ENCODE measurements at places on chromosomes 11 and 22.

DNA sequence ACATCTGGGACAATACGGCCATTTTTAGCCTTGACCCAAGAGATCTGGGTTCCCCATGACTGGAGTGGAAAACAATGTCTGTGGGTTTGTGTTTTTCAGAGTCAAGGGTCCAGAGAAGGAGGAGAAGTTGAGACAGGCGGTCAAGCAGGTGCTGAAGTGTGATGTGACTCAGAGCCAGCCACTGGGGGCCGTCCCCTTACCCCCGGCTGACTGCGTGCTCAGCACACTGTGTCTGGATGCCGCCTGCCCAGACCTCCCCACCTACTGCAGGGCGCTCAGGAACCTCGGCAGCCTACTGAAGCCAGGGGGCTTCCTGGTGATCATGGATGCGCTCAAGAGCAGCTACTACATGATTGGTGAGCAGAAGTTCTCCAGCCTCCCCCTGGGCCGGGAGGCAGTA is 15.7 kb downstream of the NNMT start:
- DNase-seq, result no peak

DNA sequence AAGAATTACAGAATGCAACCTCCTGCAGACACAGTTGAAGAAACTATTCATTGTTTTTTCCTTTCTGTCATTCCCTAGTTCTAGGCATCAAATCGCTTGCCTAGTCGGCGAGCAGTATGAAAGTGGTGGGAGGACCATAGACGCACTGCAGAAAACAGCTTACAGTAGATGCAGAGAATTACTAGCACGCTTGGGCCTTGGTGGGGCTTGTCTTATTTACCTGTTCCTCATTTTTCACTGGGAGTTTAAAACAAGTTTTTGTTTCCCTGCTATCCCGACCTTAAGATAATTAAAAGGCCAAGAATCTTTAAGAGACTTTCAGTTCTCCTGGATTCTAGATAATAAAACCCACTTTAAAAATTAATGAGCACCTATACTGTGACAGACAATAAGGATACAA is 713 bp upstream of the ARL14EP start:
- DNase-seq, result no peak

DNA sequence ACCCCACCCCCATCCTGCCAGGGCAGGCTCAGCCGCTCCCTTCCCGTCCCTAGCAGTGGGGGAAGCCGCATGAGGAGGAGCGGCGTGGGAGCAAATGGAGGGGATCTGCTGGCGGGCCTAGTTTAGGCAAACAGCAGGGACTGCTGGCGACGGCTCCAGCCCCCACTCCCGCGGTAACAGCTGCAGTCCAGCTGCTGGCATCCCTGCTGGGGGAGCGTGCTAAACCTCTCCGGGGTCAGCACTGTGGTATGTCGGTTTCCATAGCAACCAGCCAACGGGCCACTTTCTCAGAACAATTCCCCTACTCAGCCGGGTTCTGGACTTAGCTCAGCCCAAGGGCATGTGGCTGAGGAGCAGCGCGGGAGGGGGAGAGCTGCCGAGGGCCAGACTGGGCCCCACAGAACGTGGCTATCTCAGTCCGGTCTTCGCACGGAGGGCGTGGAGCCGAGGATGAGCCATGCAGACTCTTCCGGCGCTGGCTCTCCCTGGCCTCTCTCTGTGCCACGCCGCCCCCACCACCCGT is 98.8 kb downstream of the PKNOX2 start:
- DNase-seq, result no peak

DNA sequence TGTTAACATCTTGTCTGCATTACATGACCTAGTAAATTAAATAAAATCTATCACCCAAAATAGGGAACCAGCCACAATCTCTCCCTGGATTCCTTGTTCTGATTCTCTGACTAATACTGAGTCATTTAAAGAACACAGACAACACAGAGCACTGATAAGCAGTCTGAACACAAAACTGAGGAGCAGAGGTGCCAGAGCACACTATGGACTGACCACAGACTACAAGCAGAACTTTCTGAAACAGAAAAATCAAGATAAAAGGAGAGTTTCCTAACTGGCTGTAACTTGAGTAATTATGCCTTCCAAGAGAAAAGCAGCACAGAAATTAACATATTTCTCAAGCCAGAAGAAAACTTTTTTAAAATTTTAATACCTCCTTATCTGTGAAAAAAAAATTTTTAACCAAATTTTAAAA is 128.8 kb downstream of the SGSM3 start:
- DNase-seq, result peak; percentile 99

- DNase-seq, result no peak
Observed at GRCh38 chr11:99343117-99343516, 322.4 kb downstream of the CNTN5 start.

GRCh38 chr22:46673662-46674236 is 53.6 kb downstream of the GRAMD4 start:
- no peak for DNase-seq

DNA sequence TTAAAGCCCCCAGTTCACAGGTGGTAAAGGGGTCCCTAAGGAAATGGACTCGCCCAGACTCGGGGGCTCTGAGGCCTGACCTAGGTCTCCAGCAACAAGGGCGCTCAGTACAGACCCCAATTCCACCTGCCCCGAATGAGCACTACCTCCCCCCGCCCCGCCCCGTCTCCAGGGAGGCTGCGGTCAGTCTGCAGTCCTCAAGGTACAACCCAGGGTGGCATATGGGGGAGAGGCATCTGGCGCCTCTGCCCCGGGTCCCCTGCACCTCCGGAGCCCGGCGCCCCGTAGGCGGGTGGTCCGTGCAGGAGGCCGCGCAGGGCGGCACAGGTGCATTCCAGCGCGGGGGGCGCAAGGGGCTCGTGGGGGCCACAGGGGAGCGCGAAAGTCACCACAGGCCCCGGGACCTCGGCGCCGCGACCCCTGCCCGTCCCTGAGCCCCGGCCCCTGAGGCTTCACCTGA is 361 bp downstream of the CTSD start:
- DNase-seq, result no peak

DNA sequence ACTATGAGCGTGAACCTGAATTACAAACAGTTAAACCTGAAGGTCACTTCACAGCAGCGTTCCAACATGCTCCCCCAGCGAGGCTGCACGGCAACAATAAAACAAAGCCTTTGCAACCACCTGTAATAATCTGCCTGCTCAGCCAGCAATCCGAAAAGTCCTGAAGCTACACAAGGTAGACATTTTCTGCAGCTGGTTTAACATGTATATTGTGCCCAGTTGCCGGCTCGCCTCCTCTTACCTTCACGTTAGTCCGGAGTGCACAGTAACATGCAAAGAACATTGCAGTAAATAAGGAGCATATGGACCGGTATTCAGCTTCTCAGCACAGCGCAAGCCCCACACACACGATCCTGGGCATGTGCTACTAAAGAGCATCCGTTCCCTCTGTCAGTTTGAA is 704.3 kb downstream of the DLG2 start:
- no peak for DNase-seq

DNA sequence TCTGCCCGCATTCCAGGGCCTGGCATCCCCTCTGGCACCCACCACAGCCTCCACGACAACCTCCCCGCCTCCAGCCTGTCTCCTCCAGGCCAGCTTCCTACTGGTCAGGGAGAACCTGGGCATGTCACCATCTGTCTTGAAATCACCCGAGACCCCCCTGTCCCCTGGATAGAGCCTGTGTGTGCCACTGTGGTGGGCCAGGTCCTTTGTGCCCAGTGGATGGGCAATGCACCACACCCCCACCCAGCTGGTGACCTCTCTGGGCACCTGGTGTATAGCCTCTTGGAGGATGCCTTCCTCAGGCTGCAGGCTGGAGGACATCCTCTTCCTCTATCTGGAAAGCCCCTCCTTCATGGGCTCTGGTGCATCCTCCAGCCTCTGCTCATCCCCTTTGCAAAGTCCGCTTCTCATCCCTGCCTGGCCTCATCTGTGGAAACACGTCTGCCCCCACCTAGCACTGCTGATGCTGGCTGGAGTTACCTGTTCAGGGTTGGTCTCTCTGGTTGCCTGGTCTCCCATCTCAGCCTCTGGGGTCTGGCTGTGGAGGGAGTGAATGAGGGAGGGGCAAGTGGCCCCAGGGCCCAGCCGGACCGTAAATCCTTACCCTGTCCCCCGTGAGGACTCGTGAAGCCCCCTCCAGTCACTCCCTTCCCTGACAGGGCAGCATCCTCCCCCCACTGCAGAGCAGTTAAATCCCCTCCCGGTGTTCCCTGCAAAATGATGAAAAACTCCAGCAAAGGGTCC is 589.6 kb downstream of the TBC1D22A start:
- no peak for DNase-seq

GRCh38 chr22:35612903-35613302 is 4.2 kb downstream of the MB start:
- DNase-seq, result no peak

DNA sequence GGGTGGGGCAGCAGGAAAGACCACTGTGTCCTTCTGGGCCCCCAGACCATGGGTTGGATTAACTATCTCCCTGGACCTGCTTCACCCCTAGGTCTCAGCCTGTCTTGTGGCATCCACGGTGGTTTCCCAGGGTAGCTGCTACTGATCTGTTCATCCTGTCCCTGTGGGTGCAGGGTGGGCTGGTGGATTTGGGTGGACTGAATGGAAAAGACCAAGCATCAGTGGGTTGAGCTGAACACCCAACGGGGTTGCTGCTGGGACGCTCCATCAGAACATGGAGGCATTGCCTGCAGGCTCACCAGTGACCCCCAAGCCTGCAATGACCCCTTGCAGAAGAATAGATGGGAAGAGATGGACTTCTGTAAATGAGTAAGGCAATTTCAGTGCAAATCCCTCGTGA is 812.1 kb downstream of the TBC1D22A start:
- DNase-seq, result no peak

DNA sequence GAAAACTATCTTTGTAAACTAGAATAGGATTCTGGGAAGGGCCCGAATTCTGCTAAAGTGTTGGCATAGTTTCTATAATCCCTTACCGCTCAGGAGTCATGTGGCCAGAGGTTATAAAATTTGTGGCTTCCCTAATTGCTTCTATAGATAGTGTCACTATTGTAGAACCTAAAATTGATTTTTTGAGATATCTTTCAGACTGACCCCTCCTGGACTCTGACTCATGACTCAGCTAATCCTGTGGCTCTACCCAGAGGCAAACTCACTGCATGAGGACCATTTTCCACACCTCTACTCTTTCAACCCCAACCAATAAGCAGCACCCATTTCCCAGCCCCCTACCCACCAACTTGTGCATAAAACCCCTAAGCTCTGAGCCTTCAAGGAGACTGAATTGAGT is 61.8 kb upstream of the PRSS23 start:
- no peak for DNase-seq

GRCh38 chr11:256952-257737 is 20.4 kb downstream of the PSMD13 start:
- DNase-seq, result no peak

DNA sequence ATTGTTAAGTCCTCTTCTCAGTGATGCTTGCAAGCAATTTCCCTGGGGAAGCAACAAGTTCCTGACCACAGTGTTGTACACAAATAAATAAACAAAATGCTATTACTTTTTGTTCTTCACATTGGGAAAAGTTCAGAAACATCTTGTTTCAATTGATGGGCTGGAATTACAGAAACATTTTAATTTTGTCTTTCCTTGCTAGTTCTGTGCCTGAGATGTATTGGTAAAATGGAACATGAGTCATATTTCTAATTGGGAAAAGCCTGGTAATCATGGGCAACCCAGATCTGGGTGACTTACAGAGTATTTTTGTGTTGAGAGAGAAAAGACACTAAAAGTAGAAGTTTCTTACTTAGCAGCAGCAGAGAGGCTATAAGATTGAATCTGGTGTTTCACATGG is 576 bp upstream of the BLID start:
- no peak for DNase-seq

DNA sequence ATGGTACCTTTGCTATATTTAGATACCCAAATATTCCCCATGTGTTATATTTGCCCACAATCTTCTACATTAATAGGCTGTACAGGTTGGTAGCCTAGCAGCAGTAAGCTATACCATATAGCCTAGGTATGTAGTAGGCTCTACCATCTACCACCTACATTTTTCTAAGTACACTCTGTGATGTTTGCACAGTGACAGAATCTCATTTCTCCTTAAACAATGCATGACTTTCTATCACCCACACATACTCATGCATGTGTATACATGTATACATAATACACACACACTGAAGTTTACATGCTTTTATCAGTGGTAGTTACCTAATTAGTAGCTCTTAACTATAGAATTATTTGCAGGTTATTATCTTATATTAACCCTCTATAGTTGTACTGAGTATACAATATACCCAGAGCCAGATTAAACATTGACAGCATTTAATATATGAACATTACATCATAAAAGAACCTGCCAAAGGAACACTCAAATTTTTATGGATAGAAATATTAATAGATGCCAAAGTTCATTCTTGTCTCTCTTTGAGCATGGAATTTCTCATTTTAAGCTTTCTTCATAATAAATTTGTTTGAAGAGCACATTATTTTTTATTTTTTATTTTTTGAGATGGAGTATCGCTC is 51.4 kb downstream of the ELP4 start:
- DNase-seq, result no peak

DNA sequence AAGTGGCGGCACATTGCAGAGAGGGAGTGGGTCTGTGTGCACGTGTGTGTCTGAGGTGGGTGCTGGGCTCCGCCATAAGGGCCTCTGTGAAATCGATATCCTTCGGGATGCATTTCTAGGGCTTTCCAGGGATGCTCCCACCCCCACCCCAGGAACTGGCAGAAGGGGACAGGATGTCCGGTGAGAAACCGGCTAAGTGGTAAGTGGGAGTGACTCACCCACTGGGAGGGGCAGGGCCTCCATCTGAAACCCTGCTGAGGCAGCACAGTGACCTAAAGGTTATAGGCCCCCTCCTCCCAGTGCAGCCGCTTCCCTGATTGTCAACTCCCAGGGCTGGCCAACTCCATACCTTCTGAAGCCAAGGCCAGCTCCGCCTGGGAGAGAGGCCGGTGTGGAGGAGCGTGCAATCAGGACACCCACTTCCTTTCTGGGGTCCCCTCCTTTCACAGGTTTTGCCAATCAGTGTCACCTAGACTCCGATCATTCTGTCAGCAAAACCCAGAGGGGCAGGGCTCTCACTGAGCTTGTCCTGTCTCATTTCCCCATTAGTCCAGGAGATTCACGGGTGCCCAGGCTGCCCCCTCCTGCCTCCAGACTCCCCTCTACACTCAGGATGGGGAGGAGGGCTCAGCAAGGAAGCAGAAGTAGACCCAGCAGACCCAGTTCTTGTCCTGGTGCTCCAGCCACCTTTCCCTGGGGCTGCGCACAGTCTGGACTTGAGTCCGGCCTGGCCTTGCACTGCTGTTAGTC is 44.5 kb downstream of the NECTIN1 start:
- peak; percentile 66 for DNase-seq

DNA sequence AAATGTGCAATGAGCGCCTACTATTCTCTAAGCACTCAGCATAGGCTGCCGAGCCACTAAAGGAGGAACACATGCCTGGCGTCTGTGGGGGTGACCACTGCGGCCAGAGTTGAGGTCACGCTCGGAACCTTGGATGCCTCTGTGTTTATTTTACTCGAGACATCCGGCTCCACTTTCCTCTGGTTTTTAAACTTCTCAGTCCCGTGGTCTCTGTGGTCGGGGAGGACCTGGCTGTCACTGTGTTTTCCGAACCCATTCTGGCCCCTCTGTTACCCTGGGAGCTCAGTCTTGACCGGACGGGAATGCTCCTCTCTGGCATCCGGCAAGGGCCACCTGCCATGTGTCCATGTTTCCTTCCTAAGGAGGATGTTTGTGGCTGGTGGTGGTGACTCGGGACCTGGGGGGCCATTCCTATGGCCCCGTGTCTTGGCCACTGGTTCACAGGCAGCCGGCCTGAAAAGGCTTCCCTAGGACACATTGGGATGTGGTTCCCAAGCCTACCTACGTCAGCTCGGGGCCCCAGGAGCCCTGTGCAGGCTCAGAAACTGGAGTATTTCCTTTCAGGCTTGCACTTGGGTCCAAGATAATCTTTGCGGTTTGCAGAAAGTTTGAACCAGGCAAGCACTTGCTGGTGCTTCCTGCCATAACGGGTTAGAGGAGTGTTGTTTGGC is 46.7 kb upstream of the PARVG start:
- no peak for DNase-seq

Measured in RCC 7860 (cell line).